B cell (primary cell): ENCODE measurements at places on chromosomes 5 and 9. TPM values are rescaled to one million over a fixed set of nuclear protein-coding genes. Genes with fewer than 3 reads are reported as not detected.

Gene LCN12
- 1.9 and 2.6 TPM in 2 replicates for total RNA-seq

- DNase-seq = peak; percentile 39
- H3K36me3 ChIP-seq = no peaks in the 10 kb centered on the region
- no peak within 1 kb of the TSS for H3K4me3 ChIP-seq
- no peak within 1 kb of the TSS for H3K27ac ChIP-seq
Measured at GRCh38 chr5:151924564-151925301, at the start of gene GLRA1. TSS of gene GLRA1 (minus strand) at chr5:151924851. CDS start at chr5:151924549, 302 bp downstream.

Gene TCOF1
- total RNA-seq = 62.4 and 66.5 TPM in 2 replicates

Gene SLC46A2
- not detected in 2 replicates for total RNA-seq

- H3K36me3 ChIP-seq = no peaks in the 10 kb centered on the region
- DNase-seq = no peak
- no peaks in the 10 kb centered on the region for H3K27me3 ChIP-seq
- no peaks in the 10 kb centered on the region for H3K4me1 ChIP-seq
- H3K4me3 ChIP-seq = no peak overlapping the region
Measured at GRCh38 chr5:167348251-167348926, 943.1 kb upstream of the WWC1 start.

GRCh38 chr5:129716651-129717050 is 31.2 kb upstream of the MINAR2 start:
- H3K4me1 ChIP-seq = no peaks in the 10 kb centered on the region
- no peak overlapping the region for H3K27ac ChIP-seq
- H3K36me3 ChIP-seq = no peaks in the 10 kb centered on the region

DNA sequence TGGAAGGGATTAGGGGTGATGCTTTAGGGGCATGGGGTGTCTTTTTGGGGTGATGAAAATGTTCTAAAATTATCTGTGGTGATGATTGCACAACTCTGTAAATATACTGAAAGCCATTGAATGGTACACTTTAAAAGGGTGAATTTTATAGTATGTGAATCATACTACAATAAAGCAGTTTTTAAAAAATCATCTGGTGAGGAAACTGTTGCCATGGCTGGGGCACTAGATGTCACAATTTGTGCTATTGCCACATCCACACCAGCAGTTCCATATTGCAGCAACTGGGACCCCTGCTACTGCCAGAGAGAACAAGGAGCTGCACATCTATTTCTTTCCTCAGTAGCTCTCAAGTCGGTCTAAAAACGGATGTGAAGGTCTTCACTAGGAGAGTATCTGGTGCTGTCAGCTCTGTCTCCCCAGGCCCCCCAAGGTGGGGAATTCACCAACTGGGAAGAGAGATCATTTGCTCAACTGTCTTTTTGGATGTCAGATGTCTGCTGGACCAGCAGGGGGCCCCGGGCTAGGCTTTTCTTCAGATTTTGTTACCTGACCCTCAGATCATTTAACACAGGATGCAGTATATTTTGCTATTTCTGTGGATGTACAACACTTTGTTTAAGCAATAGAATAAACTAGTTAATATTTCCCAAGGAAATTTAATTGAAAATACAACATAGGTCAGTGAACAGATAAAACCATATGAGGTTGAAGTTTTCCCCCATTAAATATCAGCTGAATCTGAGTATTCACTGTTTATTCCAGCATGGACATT is 13.2 kb downstream of the CMYA5 start:
- no peak overlapping the region for H3K4me3 ChIP-seq
- no peaks in the 10 kb centered on the region for H3K36me3 ChIP-seq
- H3K4me1 ChIP-seq = no peaks in the 10 kb centered on the region
- H3K27me3 ChIP-seq = no peaks in the 10 kb centered on the region
- DNase-seq = no peak

Gene SPATA31C1
- not detected in 2 replicates for total RNA-seq

Gene DNAI1
- total RNA-seq = not detected in 2 replicates

DNA sequence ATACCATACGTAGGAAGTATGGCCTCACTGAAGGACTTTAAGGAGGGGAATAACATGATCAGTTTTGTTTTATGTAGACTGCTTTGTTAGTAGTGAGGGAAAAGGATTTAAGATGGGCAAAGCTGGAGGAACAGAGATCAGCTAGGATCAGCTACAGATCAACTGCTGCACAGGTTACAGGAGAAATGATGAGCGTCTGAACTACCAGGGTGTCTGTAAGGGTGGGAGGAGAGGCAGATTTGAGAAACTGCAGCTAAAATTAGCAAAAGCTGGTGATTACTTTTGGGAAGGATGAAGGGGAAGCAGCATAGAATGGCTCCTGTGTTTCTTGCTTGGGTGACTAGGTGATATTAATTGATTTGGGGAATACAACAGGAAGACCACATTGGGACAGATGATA is 39.3 kb downstream of the VCP start:
- no peak overlapping the region for H3K4me3 ChIP-seq
- H3K36me3 ChIP-seq = peaks cover 2% of the 10 kb centered on the region

Gene PDE6A
- not detected in 2 replicates for total RNA-seq

DNA sequence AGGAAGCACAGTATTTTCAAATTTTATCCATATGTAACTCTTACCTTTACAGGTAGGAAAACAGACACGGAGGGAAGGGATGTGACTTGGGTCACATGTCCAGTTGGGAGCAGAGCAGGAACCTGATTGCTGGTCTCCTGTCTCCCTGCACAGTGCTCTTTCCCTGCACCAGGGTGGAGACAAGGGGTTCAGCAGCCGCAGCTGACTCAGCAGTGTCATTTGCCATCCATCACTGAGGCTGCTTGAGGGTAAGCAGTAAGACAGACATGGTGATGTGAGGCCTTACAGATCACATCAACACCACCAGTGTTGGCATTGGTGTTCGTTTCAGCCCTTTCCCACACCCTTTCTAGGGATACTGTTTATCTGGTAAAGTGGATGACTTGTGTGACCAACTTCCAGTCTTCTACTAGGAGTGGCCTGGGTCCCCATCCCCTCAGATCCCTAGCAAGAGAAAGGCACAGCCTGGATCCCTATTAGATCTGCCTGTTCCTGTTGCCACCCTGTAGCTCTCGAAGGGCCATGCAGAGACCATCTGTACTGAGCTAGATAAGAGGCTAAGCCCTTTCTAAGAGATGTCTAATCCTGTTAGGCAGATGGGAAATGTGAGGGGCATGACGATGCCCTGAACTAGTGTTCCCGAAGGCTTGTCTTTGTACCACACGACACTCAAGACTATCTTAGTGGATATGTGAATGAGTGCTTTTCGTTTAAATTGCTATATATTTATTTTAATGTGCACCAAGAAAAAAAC is 29.1 kb downstream of the FRMPD1 start:
- H3K4me3 ChIP-seq = no peak overlapping the region
- DNase-seq = no peak
- no peaks in the 10 kb centered on the region for H3K36me3 ChIP-seq
- no peaks in the 10 kb centered on the region for H3K27me3 ChIP-seq
- H3K4me1 ChIP-seq = no peaks in the 10 kb centered on the region
- no peak overlapping the region for H3K27ac ChIP-seq

DNA sequence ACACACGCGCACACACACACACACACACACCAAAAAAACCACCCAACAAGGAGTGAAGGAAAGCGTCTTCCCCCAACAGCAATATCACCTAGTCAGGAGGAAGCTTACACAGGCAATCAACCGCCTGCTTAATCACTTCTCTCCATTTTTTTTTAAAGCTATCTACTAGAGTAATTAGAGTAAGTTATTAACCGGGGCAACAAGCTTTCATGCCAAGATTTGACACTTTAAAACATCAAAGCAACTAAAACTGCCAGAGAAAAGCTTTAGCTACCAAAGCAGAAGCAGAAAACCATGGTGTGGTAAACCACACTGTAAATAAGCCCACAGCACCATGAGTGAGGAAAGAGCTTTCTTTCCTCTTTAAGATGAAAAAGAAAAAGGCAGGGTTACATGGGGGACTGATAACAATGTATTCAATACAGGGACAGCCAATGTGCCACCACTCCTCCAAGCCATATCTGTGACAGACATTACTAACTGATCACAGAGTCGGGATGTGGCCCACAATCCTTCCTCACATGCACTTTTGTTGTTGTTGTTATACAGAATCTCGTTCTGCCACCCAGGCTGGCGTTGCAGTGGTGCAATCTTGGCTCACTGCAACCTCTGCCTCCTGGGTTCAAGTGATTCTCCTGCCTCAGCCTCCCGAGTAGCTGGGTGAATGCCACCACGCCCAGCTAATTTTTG is 282.1 kb downstream of the CRB2 start:
- H3K27ac ChIP-seq = no peak overlapping the region
- peaks cover 14% of the 10 kb centered on the region for H3K4me1 ChIP-seq
- H3K27me3 ChIP-seq = no peaks in the 10 kb centered on the region
- H3K4me3 ChIP-seq = peak overlapping the region; percentile 28
